ENCODE measurements at places on chromosomes 13 and 19.
A peak's percentile ranks its signal among the peaks of the same experiment; 100 is the strongest.

DNA sequence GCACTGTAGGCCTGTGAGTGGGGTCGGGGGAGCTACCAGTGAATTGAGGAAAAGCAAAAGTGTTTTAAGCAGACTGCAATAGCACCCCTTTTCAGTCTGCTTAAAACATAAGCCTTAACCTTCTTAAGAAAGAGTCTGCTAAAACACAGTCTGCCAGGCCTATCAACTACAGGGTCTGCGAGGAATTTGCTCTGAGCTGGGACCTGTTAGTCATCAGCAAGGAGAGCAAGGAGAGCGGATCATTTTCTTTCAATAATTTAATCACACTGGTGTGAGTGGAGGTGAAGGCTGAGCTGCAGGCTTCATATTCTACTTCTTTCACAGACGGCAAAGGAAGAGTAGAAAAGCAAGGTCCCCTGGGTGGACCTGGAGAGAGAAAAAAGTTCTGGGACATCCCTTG, 342.7 kb downstream of the ENOX1 start:
- no peak for DNase-seq

- peak; percentile 13 for DNase-seq
Measured at GRCh38 chr19:2385053-2385721, 25.1 kb downstream of the TMPRSS9 start.

- DNase-seq, result no peak
Measured at GRCh38 chr19:13171146-13171545, 20.9 kb downstream of the IER2 start.

- DNase-seq, result no peak
Measured at GRCh38 chr13:113737803-113738202, 21.2 kb upstream of the TMEM255B start.

- DNase-seq, result no peak
Measured at GRCh38 chr13:37681281-37682032, 82.9 kb upstream of the POSTN start.

GRCh38 chr19:5166262-5166661, 174.3 kb downstream of the PTPRS start:
- DNase-seq, result no peak

- no peak for DNase-seq
Measured at GRCh38 chr19:12912571-12912970, 6.5 kb downstream of the SYCE2 start.
